ENCODE measurements at places on chromosomes 2 and 18.

GRCh38 chr2:126446106-126446695, 209.8 kb upstream of the GYPC start:
- no peak for DNase-seq

GRCh38 chr18:58813105-58813504, 51.6 kb upstream of the ZNF532 start:
- DNase-seq, result no peak

DNA sequence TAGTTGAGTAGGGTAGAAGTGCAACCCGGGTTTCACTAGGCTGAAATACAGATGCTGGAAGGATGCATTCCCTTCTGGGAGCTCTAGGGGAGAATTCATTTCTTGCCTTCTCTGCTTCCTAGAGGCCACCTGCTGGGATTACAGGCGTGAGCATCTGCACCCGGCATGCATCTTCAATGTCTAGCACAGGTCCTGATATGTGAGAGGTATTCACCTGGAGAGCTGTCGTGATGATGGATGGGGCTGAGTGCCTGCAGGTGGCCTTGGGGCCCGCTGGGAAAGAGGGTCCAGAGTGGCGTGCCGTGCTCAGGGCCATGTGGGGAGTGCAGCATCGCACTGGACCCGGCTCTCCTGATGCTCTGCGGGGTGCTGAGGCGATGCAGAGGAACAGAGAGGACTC, 6.6 kb upstream of the NTSR2 start:
- DNase-seq, result no peak

DNA sequence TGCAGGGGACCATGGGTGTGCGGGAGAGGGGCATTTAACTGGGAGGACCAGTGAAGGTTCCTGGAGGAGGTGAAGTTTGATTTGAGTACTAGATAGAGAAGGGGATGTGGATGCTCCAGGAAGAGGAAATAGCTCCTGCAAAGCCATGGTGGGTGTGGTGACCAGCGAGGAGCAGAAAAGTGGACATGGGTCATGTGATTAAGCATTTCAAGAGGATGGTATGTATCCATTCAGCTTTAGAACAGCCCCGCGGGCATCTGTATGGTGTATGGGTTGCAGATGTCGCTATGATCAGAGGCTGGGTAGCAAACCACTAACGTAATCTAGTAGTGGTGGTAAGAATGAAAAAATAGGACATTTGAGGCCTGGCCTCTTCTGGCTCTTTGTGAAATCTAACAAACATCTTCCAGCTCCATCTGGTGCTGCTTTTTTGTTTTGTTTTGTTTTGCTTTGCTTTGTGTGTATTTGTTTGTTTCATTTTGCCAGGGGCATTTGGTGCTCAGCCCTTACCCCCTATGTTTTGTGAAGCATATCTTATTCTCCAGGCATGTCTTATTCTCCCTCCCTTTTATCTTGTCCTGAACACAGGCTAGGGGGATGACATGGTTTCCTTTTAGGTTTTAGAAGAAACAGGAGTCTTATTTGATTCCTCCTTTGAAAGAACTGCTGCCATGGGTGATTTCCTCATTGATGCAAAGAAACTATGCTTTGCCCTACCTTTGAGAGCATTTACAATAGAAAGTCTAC, 226.1 kb downstream of the LRRTM1 start:
- no peak for DNase-seq

- DNase-seq, result no peak
Observed at GRCh38 chr2:143085125-143085784, 44.0 kb upstream of the ARHGAP15 start.

DNA sequence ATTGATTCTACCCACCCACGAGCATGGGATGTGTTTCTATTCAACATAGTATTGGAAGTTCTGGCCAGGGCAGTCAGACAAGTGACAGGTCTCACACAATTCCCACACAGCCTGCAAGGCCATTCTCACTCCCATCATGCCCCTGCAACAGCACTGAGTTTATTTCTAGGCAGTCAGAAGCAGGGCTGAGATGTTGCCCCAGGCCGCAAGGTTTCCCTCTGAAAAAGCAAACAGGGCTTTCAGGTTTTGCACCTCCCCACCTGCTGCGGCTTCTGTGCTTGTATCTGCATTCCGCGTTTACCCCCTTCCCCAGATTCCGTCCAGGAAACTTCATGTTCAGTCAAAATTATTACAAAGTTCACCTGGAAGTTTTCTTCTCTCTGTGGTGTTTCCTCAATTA, 9.4 kb upstream of the TACR1 start:
- DNase-seq, result no peak

- no peak for DNase-seq
Observed at GRCh38 chr18:48320639-48320945, 88.6 kb downstream of the ZBTB7C start.

All from CD8-positive, alpha-beta T cell (primary cell).